ENCODE measurements at places on chromosomes 5 and 9.

DNA sequence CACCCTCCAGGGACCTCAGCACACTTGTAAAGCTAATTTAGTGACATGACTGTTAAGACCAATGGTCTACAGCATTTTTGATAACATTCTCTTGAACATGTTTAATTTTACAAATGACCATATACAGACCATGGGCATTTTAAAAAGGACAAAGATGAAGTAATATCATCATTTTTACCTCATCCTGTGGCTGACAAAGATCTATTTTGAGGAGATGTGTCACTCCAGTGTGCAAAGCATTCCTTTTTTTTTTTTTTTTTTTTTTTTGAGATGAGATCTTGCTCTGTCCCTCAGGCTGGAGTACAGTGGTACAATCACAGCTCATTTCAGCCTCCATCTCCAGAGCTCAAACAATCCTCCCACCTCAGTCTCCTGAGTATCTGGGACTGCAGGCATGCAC lies 118.2 kb upstream of the TBC1D2 start:
- no peaks in the 10 kb centered on the region for H3K4me1 ChIP-seq
- H3K27me3 ChIP-seq, result no peaks in the 10 kb centered on the region
- no peak overlapping the region for H3K27ac ChIP-seq
- H3K36me3 ChIP-seq, result no peaks in the 10 kb centered on the region
- DNase-seq, result no peak
- H3K4me3 ChIP-seq, result no peak overlapping the region

DNA sequence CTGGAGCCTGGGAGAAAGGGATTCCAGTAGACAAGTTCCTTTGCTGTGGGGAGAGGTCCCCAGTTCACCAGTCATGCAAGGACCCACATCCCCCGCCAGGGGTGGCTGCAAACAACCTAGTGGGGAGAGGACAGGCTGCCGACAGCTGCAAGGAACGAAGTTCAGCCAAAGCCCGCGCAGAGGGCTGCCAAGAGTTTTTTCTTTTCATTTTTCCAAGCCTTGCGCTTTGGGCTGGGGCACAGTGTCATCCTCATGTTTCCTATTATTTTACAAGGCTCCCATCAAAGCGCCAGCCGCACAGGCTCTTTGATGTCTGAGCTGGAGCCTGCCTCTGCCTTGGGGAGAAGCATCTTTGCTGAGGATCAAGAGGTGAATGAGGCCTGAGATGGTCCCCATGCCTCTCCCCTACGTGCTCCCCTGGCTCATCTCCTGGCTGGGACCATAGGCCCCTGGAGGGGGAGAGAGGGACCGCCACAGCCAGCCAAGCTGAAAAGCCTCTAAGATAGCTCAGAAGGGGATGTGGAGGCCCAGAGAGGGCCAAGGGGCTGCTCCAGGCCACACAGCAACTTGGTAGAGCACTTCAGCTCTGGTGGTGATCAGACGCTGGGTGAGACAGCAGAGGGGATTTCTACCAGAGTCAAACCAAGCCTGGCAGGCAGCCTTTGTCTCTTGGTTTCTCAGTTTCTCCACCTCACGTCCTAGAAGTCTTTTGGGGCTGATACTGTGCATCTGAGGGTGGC lies 50.4 kb upstream of the SYNPO start:
- H3K27me3 ChIP-seq, result no peaks in the 10 kb centered on the region
- H3K4me1 ChIP-seq, result no peaks in the 10 kb centered on the region
- DNase-seq, result no peak
- no peak overlapping the region for H3K27ac ChIP-seq

GRCh38 chr5:157606046-157606445 lies 30.5 kb upstream of the ADAM19 start:
- no peak for DNase-seq
- no peaks in the 10 kb centered on the region for H3K36me3 ChIP-seq
- H3K4me3 ChIP-seq, result no peak overlapping the region
- H3K27me3 ChIP-seq, result no peaks in the 10 kb centered on the region

- H3K27me3 ChIP-seq, result peaks cover 23% of the 10 kb centered on the region
- no peak overlapping the region for H3K27ac ChIP-seq
- H3K4me3 ChIP-seq, result no peak overlapping the region
- DNase-seq, result no peak
- H3K36me3 ChIP-seq, result no peaks in the 10 kb centered on the region
Measured at GRCh38 chr5:172453206-172453985, 929 bp downstream of the SH3PXD2B start.

- no peak overlapping the region for H3K27ac ChIP-seq
- H3K27me3 ChIP-seq, result no peaks in the 10 kb centered on the region
- no peak overlapping the region for H3K4me3 ChIP-seq
- H3K4me1 ChIP-seq, result no peaks in the 10 kb centered on the region
Measured at GRCh38 chr5:88643315-88643714, 239.7 kb downstream of the MEF2C start.

DNA sequence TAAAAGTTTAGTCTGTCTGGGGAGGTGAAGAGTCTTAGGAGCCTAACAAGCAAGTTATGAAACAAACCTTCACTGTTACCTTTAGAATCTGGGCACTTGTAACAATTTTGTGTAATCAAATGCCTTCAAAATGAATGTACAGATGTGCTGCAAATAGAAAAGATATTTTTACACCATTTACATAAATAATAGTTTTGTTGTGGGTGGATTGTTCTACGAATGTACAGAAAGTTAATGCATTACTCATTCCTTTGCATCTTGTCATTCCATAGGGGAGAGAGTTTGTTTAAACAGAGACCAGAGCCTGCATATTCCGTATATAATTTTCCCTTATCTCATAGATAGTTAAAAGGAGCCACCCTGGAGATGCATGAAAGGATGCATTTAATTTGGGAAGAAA lies 576.9 kb upstream of the SGCD start:
- H3K27me3 ChIP-seq, result no peaks in the 10 kb centered on the region
- H3K36me3 ChIP-seq, result no peaks in the 10 kb centered on the region
- H3K4me1 ChIP-seq, result no peaks in the 10 kb centered on the region
- H3K27ac ChIP-seq, result no peak overlapping the region
- no peak overlapping the region for H3K4me3 ChIP-seq

DNA sequence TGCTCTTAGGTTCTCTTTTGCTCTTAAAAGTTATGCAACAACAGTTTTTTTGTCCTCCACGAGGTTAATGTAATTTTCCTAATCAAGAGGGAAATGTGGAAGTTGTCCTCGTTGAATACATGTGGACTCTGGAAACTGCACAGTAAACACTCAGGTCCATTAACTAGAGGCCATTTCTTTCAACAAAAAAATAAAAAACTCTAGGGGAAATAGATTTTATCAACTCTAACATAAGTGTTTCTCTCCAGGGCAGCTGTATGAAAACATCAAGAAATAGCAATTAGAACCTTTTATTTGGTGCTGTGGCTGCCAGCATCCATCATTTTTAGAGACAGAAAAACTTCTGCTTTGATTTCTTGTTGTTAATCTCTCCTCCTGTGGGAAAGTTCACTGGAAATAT lies 288.6 kb downstream of the ICE1 start:
- H3K36me3 ChIP-seq, result no peaks in the 10 kb centered on the region
- no peaks in the 10 kb centered on the region for H3K27me3 ChIP-seq
- H3K27ac ChIP-seq, result no peak overlapping the region
- H3K4me3 ChIP-seq, result no peak overlapping the region
- DNase-seq, result no peak

DNA sequence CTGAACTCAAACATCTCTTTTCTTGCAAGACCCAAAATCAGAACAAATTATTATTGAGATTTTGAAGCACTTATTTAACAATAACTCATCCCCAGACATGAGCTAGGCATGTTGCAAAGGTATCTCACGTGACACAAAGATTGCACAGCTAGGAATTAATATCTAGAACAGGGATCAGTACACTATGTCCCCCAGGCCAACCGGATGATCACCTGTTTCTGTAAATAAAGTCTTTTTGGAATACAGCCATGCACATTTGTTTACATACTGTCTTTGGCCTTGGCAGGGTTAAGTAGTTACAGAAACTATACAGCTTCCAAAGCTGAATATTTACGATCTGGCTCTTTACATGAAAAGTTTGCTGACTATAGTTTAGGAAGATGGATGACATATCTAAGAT lies 287.7 kb downstream of the ACTL7B start:
- H3K4me3 ChIP-seq, result no peak overlapping the region
- H3K4me1 ChIP-seq, result no peaks in the 10 kb centered on the region
- no peaks in the 10 kb centered on the region for H3K36me3 ChIP-seq
- H3K27me3 ChIP-seq, result no peaks in the 10 kb centered on the region
- no peak overlapping the region for H3K27ac ChIP-seq

GRCh38 chr5:37875051-37875787 lies 35.4 kb upstream of the GDNF start:
- no peak overlapping the region for H3K27ac ChIP-seq
- no peaks in the 10 kb centered on the region for H3K4me1 ChIP-seq
- no peak overlapping the region for H3K4me3 ChIP-seq

DNA sequence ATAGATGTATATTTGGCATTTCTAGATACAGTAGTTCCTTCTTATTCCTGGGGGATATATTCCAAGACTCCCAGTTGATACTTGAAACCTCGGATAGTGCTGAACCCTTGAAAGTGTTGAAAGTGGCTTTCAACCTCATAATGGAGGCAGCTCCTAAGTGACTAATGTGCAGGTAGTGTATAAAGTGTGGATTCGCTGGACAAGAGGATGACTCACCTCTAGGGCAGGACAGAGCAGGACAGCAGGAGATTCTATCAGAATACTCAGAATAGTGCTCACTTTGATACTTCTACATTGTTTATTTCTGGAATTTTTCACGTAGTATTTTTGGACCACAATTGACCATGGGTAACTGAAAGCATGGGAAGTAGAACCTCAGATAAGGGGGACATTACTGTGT lies 1138.9 kb upstream of the WWC1 start:
- no peak overlapping the region for H3K27ac ChIP-seq
- no peak overlapping the region for H3K4me3 ChIP-seq
- no peak for DNase-seq
- H3K36me3 ChIP-seq, result no peaks in the 10 kb centered on the region

DNA sequence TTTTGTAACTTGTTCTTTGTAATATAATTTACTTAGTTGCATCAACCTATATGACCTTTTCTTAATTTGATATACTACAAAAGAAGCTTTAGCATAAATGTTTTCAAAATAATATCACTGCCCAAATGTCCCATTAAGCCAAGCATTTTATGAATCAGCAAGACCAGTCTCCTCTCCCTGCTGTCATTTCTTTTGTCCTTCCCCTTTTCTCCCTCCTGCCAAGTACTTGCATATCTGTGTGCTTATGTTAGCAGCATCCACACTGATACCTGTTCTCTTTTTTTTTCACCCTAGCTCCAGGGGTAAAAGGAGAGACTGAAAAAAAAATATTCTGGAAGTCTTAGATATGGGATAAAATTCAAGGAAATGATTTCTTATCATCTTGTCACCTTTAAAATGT lies 69.7 kb downstream of the ZSWIM6 start:
- H3K36me3 ChIP-seq, result no peaks in the 10 kb centered on the region
- H3K27ac ChIP-seq, result no peak overlapping the region

Measured in CD8-positive, alpha-beta memory T cell (primary cell).